GM03348 (cell line): ENCODE measurements at places on chromosomes 3 and 15.

DNA sequence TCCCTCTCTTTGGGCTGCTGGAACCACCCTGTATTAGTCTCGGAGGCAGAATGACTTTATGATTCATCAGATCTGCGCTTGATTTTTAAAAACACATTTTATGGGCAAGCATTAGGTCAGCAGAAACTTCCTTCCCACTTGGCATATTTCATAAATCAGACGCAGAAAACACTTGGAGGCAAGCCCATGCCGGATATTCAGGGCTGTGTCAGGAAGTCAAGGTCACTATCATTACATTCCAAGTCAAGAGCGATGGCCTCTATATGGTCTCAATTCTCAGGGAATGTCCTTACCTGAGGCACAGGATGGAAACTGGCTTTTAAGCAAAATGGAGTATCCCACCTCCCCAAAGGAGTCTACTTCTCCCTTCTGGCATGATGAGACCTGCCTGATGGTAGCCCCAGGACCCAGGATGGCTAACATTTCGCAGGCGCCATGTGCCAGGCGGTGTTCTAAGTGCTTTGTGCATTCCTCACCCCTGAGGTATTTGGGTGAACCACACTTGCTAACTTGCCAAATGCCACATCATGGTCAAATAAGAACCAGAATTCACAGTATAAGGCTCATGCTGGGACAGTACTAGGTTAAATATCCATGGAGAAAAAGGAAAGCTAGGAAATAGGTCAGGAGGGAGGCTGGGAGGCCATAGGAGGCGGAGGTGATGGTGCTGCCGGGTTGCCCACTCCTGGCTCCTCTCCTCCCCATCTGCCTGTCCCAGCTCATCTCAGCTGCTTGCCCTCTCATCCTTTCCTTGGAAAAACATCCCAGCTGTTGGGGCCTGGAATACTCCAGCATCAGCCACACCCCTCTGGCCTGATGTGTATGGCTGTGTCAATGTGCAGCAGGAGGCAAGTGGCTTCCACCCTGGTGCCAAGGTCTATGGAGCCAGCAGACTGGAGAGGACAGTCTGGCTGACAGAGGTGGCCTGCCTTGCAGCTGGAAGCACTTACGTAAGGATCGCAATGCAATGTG, 18.8 kb downstream of the BCL2L10 start:
- DNase-seq: peak; percentile 73

- DNase-seq: peak; percentile 67
Measured at GRCh38 chr3:32913790-32914446, 37.5 kb upstream of the CCR4 start.

- DNase-seq: no peak
Measured at GRCh38 chr3:59886790-59887189, 837.0 kb upstream of the CFAP20DC start.

DNA sequence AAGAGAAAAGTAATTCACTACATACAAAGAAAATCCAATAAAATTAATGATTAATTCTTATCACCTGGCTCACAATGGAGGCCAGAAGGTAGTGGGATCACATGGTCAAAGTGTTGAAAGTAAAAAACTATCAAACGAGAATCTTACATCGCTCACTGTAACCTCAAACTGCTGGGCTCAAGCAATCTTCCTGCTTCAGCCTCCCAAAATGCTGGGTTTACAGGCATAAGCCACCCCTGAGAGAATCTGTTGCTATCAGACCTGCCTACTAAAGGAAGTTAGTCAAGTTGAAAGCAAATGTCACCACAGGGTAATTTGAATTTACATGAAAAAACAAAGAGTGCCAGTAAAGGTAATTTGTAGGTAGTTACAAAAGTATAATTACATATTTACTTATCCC, 103.3 kb downstream of the PCCB start:
- no peak for DNase-seq

GRCh38 chr3:184284696-184285095, 8.9 kb downstream of the ECE2 start:
- DNase-seq: peak; percentile 81

DNA sequence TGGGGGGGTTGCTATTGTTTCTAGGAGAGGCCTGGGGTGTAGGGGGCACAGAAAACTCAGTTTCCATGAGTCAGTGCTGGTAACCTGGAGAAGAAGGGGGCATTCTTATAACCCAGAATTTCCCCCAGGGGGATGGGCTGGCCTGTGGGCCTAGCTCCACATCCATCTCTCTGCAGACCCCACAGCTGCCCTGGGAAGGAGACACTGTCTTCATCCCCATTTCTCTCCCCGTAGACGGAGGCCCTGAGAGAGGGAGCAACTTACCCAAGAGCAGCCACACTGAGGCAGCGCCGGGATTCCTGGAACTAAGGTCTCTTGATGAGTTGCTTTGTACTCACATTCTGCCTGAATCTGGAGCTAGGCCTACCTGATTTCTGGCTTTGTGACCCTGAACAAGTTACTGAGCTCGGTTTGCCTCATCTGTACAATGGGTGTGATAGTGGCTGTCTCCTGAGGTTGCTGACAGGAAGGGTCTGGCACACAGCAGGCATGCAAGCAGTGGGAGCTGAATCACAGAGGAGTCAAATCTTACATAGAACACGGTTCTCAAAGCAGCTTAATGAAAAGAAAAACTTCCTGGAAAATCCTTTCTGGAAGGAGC, 55.0 kb upstream of the LCTL start:
- no peak for DNase-seq

- no peak for DNase-seq
Measured at GRCh38 chr3:50617911-50618481, 1.0 kb downstream of the MAPKAPK3 start.

DNA sequence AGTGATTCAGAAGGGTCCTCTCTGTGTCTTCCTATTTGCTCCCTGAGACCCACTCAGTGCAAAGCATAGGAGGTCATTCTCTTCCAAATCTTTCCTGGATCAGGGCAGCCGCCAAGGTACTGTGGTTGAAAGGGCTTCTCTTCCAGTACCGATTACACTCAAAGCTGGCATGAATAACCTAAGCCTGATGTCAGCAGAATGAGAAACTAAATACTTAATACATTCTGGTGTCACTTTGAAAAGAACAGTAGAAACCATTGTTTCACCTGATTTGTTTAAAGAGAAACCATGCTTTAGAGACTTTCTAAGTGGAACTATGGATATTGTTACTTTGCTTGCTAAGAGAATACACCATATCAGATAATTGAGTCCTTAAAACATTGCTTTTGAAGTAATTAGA, 50.2 kb downstream of the PDHB start:
- peak; percentile 24 for DNase-seq

GRCh38 chr3:122063908-122064307, 8.7 kb downstream of the CD86 start:
- no peak for DNase-seq

- DNase-seq: no peak
Measured at GRCh38 chr3:38835939-38836338, 19.9 kb upstream of the SCN10A start.

GRCh38 chr3:23256741-23257435, 53.8 kb downstream of the UBE2E2 start:
- no peak for DNase-seq

DNA sequence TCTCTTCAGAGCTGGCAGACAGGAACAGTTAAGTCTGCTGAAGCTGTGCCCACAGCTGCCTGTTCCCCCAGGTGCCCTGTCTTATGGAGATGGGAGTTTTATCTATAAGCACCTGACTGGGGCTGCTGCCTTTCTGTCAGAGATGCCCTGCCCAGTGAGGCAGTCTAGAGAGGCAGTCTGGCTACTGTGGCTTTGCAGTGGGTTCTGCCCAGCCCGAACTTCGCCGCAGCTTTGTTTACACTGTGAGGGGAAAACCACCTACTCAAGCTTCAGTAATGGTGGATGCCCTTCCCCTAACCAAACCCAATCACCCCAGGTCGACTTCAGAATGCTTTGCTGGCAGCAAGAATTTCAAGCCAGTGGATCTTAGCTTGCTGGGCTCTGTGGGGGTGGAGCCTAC, 91.2 kb downstream of the SLC25A26 start:
- no peak for DNase-seq

DNA sequence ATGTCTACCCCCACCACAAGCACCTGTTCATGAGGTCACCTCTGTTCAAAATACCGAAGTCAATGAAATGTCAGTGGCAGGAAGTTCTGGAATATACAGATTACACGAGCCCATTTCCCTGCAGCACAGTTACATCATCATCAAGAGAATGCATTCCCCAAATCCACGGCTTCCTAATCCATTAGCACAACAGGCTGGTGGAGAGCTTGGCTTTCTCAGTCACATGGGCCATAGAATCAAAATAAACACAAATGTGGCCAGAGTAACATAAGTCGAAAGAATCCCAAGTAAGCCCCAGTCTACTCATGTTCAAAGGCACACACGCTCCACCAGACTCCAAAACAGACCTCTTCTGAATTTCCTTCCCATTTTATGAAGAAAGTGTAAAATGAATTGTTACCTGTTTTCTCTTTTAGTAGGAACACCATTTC, 419.3 kb downstream of the MAGI1 start:
- DNase-seq: no peak

- DNase-seq: no peak
Measured at GRCh38 chr15:59976480-59977271, 27.4 kb upstream of the FOXB1 start.
